ENCODE measurements at places on chromosomes 6 and 20. TPM values are rescaled to one million over a fixed set of nuclear protein-coding genes. Genes with fewer than 3 reads are reported as not detected.

DNA sequence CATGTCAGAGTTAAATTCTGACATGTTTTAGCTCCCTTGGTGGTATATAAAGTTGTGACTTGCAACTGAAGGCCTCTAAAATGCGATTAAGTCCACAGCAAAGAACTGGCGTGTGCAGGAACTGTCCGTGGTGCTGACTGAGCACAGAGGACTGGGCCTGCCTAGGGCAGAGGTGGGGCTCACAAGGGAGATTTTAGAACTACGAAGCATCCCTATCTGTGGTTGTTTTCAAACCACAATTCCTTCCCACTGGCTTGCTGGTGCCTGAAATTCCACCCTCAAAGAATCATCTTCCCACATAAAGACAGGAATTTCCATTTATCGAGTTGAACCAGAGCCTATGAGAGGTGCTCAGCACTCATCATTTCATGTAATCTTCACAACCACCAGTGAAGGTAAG lies 30.1 kb downstream of the RIMS4 start:
- no peak for DNase-seq

DNA sequence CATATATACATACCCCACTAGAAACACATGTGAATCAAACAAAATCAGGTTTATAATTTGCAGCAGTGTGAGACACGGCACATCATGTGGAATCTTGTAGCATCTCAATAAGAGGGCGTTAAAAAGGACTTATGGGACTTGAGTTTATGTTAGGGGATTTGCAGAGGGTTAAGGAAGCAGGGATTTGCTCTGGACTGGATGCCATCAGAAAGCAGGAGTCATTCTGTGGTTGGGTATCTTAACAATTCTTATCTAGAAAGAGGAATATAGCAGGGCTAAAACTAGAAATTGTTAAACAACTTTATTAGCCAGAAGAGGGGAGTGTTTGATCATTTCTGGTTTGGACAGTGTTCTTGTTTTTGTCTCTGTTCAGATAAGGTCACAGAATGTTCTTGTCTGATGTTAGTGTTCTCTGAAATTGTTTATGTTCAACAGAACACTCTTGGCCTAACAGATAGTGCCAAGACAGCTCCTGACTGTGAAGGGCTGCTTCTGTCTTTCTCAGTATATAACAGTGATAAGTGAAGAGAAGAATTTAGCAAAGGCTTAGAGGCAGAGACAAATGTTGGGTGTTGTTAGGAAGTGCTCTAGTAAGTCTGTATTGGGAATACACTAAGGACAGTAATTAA lies 39.2 kb downstream of the LIN28B start:
- DNase-seq: no peak

DNA sequence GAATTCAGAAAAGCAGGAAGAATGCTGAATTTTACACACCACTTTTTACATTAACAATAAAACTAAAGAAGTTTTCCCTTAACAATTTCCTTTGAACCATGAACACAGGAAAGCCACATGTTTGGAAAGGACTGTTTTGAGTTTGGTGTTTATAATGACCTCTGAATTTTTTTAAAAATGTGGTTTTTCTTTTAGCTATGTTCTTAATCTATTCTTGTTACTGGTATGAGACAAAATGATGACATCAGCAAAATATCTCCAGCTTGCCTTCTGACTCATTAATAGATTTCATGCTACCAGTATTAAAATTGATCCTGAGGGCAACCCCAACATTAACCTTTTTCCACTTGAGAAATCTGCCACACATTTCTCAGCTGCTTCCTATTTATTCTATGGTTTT lies 217.5 kb upstream of the THEMIS start:
- DNase-seq: no peak

Gene PLEKHG1
- total RNA-seq: 62.4 TPM
